Esophagus mucosa (tissue), 1 donor: ENCODE measurements at places on chromosomes 6 and 20.
A peak's percentile ranks its signal among the peaks of the same experiment; 100 is the strongest.

DNA sequence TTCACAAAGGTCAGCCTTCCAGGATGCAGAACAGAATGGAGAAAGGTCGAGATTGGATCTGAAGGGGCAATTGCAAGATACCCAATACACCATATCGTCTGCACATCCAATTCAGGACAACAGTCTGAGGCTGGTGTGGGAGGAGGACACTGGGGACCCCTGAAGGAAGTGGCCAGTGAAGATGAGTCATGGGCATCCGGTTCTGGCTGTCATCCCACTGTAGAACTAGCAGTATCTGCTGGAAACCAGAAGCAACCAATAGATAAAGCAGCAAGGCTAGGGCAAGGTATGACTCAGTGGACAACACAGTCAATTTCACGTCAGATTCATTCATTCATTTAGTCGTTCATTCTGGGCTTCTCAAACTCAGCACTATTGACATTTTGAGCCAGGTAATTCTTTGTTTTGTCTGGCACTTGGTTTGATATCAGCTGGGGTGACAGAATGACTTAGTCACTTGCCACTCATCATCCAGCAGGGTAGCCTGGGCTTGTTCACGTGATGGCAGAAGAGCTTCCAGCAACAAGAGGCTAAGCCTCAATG, 30.3 kb upstream of the SHLD1 start:
- peak; percentile 32 for ATAC-seq

DNA sequence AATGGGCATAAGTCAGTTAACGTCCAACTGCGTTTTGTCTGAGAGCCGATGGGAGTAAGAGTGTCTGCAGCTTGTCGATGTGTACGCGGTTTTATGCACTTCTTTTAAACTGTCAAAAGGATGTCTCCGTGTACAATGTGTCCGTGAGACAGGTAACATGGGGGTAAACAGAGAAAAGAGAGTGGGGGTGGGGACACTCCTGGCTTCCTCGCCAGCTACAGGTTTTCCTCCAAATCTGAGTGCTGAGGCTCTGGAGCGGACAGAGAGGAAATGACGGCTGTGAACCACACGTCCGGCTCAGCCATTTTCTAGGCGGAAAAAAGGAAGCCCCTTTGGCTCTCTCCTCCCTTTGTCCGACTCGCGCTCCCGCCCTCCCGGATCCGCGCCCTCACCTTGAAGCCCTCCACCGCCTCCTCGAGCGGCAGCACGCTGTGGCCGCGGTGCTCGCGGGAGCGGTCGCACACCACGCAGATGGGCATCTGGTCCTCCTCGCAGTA, 916 bp downstream of the TRIM27 start:
- ATAC-seq = no peak

- ATAC-seq = peak; percentile 64
Measured at GRCh38 chr6:30544666-30545272, 11.5 kb downstream of the GNL1 start.

DNA sequence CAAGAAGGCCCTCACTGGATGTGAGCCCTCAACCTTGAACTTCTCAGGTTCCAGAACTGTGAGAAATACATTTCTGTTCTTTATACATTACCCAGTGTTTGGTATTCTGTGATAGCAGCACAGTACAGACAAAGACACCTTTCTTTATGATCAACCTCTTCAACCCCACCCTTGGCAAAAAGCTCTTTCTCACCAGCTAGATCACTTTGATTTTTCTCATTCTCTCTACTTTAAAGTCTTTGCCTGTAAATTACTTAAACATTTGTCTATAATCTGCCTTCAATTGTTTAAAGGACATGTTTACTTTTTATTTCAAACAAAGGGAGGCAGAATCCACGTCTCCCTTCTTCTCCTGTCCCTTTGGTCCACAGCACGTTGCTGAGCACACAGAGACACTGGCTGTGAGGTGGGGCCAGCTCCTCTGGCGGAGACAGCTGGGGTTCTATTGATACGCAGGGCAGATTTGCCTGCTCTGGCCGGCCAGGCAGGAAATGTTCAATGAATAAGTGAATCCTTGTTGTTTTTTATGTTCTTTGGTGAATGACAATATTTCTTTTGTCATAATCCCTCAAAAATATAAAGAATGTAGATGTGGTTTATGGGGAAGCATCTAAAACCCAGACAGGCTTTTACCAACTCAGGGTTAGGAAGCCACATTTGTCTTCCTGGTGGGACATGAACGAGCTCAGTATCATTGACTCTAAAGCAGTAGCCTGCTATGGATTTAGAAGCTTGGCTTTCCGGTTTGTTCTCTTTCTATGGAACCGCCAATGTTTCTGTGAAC, 52.9 kb downstream of the NEDD9 start:
- ATAC-seq = no peak

DNA sequence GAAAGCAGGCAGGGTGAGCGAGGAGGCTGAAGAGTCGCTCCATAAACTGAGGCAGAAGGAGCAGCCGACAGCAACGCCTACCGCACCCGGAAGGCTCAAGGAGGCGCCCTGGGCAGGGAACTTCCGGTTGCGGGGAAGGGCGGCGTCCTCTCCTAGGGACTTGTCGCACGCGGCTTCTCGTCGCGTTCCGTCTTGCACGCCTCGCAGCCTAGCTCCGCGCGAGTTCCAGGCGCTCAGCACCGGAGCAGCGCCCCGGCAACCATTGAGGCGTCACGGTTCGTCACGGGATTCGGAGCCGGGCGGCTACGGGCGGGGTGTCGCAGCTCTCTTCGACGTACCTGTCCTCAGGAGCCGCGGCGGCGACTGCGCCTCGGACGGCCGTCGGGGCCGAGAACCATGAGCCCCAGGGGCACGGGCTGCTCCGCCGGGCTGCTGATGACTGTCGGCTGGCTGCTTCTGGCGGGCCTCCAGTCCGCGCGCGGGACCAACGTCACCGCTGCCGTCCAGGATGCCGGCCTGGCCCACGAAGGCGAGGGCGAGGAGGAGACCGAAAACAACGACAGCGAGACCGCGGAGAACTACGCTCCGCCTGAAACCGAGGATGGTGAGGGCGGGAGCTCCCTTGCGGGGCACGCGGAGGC, at the start of gene SPACA1:
TSS of gene SPACA1 (plus strand) at position 332 of the 641 bp plus-strand sequence. CDS start at position 397, 65 bp downstream.
- ATAC-seq = no peak

DNA sequence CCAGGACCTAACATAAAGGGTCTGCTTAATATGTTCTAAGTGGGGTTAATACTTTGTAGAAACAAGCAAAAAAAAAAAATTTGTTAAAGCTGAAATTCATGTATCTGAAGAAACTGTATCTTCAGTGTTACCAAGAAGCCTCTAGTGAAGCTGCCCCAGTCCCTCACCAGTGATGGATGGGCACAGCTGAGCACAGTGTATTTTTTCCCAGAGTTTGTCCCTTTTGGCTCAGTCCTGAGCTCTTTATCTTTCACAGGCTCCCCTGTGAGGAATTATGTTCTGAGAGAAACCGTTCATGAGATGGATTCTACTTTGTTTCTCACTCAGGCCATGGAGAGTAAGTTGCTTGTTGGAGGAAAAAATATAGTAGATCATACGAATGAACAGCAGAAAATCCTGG, 38.4 kb downstream of the KIF3B start:
- ATAC-seq = no peak

- ATAC-seq = no peak
Measured at GRCh38 chr20:37856932-37857660, 45.8 kb upstream of the VSTM2L start.

DNA sequence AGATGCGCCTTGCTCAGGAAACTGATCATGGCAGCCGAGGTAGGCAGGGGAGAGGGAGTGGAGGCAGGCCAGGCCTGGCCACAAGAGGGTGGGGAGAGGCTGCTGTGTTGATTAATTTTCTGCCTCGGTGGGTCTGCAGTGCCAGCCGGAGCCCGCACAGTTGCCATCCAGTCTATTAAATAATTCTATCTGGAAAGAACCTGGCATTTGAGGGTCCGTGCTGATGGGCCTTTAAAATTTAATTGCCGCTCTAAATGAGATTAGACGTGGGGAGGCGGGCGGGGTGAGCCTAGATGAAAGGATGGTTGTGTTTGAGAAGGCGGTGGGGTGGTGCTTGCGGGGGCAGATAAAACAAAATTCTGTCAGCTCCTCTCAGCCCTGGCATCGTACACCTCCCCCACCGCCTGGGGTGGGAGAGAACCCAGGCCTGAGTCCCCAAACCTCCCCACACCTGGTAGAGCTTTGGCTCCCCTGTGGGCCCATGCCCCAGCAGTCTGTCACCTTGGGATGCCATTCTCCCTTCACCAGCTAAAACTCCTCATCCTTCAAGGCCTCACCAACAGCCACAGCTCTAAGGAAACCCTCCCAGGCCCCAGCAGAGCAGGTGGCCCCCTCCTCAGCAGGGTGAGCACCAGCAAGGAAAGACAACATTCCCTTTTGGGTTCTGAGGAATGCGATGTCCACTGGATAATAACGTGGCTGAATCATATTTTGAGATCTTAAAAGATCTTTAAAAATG, 167.3 kb downstream of the GRM4 start:
- no peak for ATAC-seq

GRCh38 chr6:21722510-21722909, 129.0 kb downstream of the SOX4 start:
- no peak for ATAC-seq

GRCh38 chr20:16708602-16709001, 21.2 kb upstream of the SNRPB2 start:
- ATAC-seq = no peak

GRCh38 chr20:50572938-50573777, 63.0 kb downstream of the PTPN1 start:
- no peak for ATAC-seq

DNA sequence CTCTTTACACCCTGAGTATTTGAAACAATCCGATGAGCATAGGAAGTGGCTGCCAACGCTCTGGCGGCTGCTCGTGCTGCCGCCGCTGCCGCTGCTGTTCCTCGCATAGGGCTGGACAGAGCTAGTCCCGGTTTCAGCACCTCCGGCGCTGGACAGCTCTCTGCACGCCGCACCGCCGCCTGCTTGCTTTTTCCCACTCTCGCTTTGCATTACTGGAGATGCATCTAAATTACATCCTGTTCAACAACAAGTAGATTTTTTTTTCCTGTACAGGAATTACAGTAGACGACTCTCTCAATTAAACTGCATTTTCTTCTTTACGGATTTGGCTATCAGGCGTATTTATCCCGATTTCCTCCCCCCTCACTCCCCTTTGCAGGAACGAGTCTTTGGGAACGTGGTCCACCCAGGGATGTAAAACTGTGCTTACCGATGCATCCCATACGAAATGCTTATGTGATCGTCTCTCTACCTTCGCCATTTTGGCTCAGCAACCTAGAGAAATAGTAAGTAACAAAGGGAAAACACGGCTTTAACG, 563.8 kb downstream of the LMBRD1 start:
- peak; percentile 64 for ATAC-seq

- no peak for ATAC-seq
Measured at GRCh38 chr6:106160189-106160588, 74.1 kb downstream of the PRDM1 start.

DNA sequence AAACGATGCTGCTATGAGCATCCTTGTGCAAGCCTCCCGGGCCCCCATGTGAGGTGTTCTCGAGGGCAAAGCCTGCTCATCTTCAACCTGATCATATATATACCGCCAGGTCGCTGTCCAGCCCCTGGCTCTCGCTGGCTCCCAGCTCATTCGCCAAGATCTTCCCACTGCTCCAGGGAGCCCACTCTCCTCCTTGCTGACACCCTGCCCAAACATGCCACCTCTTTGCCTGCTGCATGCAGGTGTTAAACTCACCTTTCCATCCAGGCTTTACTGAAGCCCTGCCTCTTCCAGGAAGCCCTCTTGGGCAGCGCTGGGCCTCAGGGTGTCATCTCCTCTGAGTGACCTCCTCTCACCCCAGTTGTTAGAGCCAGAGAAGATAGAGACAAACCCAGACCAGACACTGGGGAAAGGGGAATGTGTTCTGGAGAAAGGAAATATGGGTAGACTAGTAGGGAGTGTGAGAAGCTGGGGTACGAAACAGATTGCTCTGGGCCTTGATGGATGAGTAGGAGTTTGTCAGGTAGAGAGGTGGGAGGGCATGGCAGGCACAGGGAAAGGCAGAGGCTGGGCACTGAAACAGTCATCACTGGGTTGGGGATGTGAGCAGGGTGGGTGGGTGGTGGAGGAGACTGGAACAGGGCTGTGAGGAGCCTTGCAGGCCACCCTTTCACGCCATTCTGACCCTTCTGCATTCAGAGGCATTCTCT, 1.2 kb upstream of the DLGAP4 start:
- ATAC-seq = no peak

- ATAC-seq = no peak
Measured at GRCh38 chr6:163162874-163163213, 251.7 kb upstream of the QKI start.

- peak; percentile 59 for ATAC-seq
Measured at GRCh38 chr6:2749969-2750600, 637 bp downstream of the MYLK4 start.

DNA sequence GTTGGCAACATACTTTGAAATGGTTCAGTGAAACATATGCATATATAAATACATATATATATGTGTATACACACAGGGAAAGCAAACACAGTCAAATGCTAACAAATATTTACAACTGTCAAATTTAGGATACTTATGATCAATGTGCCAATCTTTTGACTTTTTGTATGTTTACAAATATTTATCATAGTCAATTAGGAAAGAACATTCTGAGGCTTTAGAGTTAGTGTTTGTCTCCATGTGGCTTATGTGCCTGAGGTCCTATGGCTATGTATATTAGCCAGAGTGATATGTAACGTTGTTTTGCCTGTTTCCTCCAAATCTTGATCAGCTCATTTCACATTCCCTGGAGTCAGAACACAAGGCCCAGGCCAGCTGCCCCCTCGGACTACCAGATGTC, 126.5 kb upstream of the MAN1A1 start:
- ATAC-seq = no peak

GRCh38 chr20:14860410-14860814, 523.0 kb upstream of the FLRT3 start:
- ATAC-seq = no peak

- ATAC-seq = no peak
Measured at GRCh38 chr6:15293674-15294073, 47.8 kb downstream of the JARID2 start.

DNA sequence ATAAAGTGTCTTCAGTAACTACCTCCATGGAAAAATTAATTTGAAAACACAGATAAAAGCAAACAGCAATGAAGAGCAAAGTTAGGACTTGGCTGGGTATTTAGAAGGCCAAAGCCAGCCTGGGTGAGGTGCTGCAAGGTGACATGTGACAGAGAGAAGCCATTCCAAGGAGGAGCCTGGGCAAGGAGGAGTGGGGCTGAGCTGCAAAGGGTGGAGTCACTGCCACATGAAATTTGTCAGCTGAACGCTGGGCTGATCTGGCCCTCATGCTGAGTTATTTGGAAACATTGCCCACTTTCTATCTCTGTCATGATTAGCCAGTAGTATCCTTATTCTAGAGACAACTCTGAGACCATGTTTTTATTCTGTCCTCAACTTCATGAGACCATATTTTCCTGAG, 76.3 kb downstream of the PERP start:
- peak; percentile 30 for ATAC-seq

DNA sequence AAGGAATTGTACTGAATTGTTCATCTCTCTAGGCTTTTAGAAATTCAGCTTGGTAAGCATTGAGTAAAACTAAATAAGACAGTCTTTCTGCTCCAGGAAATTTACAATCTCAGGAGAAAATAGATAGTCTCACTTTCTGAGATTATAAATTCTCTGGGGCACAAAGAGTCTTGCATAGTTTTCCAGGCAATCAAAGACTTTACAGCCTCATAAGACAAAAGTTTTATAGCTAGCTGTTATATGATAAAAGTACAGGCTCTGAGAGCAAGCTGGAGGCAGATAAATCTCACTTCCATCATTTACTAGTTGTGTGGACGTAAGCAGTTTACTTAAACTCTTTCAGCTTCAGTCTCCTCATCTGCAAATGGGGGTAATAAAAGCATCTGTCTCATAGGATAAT, 11.4 kb downstream of the FRK start:
- no peak for ATAC-seq
